Fibroblast of skin of right quadriceps (primary cell): ENCODE measurements at places on chromosomes 7 and 10.

- DNase-seq: no peak
These were observed 38.7 kb upstream of the FOXP2 start for GRCh38 chr7:114375907-114376306.

- DNase-seq: no peak
These were observed 64.9 kb downstream of the TBXAS1 start for GRCh38 chr7:139893999-139894398.

DNA sequence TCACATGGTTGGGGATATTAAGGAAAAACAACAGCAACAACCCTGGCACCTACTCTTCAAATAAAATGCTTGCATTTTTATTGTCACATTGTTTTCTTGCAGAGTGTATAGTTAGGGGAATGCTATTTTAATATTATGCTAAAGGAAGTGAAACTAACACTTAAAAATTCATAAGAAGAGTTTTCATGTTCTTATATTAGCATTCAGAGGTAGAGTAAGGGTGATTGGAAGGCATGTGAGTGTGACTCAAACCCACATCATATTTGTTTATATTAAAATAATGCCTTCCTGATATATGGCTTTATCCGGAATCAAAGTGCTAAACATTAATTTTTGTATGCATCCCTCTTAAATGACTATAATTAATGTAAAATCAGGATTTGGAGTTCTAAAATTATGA lies 59.8 kb upstream of the TES start:
- no peak for DNase-seq

DNA sequence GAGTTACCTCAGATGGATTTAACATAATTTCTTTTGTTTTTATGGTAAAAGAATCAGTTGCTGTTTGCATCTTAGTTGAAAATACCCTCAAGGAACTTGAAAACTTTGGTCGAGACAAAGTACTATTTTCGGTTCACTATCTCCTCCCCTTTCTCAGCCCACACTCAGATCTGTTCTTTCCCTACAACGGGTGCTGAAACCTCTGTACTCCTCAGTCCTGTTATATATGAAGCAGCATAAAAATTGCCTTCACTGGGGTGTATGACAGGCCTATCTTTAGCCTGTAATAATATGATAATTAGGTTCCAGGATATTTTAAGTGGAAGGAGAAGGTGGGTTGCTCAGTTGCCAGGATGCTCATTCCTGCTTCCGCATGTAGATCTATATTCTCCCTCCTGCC lies 105.2 kb upstream of the NOBOX start:
- DNase-seq: no peak

- peak; percentile 53 for DNase-seq
These were observed 209.1 kb downstream of the CCSER2 start for GRCh38 chr10:84537447-84537931.

GRCh38 chr10:121041906-121042305 lies 190.7 kb downstream of the WDR11 start:
- DNase-seq: no peak

GRCh38 chr7:79465551-79465950 lies 12.1 kb upstream of the MAGI2 start:
- no peak for DNase-seq

- DNase-seq: no peak
These were observed 6.1 kb upstream of the ZNF438 start for GRCh38 chr10:31037749-31038148.

GRCh38 chr10:1367938-1368841 lies 312.0 kb downstream of the WDR37 start:
- DNase-seq: no peak

DNA sequence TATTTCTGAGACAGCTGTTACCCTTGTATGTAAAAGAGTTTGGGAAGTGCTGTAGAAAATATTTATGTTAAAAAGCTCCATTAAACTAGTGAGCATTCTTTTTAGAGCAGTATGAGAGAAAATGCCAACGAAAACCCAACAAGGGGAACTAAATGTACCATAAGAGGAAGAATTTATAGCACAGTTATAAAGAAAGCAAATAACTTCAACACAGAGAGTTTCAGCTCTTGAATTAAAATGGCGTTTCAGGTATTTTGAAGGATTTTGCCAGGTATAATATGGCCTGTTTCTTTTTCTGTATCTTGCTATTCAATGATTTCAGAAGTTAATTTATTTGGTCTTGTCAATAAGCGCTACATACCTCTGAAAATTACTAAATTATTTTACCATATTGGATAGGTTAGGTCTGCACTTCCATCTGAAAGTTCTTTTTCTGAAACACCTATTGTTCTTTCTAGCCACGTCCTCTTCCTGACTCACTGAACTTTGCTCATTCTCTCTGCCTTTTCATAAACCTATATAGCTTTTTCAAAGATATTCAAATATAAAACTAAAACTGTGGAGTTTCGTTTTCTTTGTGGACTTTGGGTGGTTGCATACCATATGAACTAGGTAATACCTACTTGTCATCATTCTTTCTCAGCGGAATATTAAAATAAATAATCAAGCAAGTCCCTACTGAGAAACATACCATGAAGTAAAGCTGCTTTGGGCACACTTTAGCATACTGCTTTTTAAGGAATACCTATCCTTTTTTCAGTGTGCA lies 136.1 kb downstream of the SEMA3A start:
- DNase-seq: peak; percentile 44

DNA sequence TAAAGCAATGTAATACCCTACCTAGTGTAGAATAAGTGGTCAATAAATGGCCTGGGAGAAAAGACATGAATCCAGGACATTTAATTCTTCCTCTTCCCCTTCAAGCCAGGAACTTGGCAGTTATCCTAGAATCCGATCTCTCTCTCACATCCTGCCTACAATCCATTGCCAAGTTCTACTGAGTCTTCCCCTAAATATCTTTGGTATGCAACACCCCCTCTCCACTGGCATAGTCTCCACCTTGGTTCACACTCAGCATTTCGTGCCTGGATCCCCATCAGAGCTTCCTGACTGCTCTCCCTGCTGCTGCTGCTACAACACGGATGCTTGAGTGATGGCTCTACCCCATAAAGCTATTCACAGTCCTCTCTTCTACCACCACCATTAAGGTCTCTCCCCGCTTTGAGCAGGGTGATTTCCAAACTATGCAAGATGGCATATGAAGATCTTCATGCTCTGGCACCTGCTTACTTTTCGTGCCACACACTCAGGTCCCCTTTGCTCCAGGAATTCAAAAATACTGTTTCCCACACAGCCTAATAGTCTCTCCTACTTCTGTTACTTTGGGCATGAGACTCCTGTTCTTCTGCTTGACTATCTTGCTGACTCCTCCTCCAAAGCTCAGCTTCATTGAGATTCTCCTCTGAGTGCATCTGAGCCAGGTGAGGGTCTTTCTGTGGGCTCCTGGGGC lies 4.8 kb downstream of the ANK3 start:
- DNase-seq: peak; percentile 99

- peak; percentile 9 for DNase-seq
These were observed 780 bp downstream of the CYP3A5 start for GRCh38 chr7:99679032-99679399.

DNA sequence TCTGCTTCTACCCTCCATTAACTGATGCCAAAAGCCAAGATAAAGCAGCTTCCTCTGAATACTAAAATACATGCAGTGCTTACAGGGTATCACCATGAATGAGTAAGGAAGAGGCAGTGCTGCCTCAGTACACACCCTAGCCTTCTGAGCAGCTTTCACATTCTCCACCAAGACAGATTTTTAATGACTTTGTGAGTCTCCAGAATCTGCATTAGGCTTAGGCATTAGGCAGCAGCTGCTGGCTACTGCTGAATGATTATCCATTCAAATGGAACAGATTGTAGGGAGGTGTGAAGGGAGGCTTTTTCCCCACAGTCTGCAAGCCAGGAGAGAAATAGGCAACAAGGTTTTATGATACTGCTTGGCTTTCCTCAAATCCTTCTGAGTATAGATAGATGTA lies 1226.7 kb upstream of the LRRN3 start:
- no peak for DNase-seq

DNA sequence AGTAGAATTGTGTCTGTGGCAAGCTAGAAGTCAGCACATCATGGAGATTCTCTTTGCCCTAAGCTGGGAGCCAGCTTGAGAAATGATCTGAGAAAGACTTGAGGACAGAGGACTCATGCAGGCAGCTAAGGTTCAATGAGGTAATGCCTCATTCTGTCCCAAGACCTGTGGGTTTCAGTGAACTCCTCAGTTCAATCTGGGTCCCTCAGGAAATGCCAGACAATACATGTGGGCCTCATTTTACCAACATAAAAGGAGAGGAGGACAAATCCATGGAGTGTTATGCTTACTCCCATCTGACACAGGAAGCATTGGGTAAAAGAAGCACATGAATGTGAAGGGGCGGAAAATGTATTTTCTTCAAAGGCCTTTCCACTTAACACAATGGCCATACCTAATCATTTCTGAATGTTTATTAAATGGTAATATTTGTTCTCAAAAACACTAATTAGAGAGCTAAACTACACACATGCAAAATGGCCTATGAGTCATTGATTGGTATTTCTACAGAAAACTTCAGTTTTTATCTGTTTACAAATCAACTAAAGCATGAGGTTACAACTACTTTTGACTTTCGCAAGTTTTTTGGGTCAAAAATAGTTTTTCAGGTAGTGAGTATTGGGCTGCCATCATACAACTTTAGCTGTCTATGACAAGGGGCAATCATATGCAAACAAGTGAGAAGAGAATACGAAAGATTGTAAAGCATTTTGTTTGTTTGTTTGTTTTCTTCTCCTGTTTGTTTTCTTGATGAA lies 205.3 kb downstream of the CHRM2 start:
- peak; percentile 38 for DNase-seq

GRCh38 chr7:80165177-80165576 lies 30.5 kb downstream of the GNAI1 start:
- no peak for DNase-seq
